ENCODE measurements at places on chromosomes 13 and 19.

DNA sequence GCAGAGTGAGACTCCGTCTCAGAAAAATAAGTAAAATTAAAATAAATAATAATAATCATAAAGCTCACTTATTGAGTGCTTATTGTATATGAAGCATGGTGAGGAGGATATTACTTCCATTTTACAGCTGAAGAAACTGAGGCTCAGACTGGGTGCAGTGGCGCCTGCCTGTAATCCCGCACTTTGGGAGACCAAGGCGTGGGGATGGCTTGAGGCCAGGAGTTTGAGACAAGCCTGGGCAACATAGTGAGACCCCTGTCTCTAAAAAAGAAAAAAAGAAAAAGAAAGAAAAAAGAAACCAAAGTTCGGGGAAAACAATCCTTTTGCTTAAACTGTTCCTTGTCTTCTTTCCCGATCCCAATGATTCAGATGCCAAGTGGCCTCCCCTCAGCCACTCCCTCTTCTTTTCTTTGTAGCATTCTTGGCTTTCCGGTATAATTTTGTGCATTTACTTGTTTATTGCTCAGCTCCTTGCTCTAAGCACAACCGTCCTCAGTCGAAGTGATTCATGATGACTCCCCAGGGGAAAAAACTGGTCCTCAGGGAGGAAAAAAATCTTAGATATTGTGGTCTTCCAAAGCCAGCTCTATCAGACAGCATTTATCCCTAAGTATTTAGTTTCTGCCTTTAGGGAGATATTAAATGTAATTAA lies 965 bp upstream of the EIF3G start:
- no peak for DNase-seq

GRCh38 chr13:58144616-58145015 lies 513.1 kb downstream of the PCDH17 start:
- DNase-seq: no peak

GRCh38 chr19:2358548-2359173 lies 1.4 kb upstream of the TMPRSS9 start:
- DNase-seq: no peak

- no peak for DNase-seq
Observed at GRCh38 chr13:46077265-46077664, 24.7 kb upstream of the ZC3H13 start.

- no peak for DNase-seq
Observed at GRCh38 chr19:15252398-15253018, 20.3 kb upstream of the EPHX3 start.

DNA sequence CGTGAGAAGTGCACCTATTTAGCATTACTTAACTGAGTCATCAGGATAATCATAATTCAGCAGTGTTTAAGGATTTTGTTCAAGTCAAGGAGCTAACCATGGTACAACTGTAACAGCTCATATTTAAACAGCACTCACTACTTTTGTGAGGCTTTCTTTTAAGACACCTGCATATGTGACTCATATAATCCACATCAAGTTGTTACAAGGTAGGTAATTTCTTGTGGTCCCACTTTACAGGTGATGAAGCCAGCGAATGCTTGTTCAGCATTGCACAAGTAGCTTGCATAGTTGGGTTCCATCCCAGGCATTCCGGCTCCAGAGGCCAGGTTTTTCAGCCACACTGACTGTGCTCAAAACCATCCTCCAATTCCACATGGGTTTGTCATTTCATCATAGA lies 569.2 kb downstream of the MYO16 start:
- DNase-seq: no peak

GRCh38 chr19:49390929-49391359 lies 2.9 kb downstream of the KASH5 start:
- peak; percentile 48 for DNase-seq

DNA sequence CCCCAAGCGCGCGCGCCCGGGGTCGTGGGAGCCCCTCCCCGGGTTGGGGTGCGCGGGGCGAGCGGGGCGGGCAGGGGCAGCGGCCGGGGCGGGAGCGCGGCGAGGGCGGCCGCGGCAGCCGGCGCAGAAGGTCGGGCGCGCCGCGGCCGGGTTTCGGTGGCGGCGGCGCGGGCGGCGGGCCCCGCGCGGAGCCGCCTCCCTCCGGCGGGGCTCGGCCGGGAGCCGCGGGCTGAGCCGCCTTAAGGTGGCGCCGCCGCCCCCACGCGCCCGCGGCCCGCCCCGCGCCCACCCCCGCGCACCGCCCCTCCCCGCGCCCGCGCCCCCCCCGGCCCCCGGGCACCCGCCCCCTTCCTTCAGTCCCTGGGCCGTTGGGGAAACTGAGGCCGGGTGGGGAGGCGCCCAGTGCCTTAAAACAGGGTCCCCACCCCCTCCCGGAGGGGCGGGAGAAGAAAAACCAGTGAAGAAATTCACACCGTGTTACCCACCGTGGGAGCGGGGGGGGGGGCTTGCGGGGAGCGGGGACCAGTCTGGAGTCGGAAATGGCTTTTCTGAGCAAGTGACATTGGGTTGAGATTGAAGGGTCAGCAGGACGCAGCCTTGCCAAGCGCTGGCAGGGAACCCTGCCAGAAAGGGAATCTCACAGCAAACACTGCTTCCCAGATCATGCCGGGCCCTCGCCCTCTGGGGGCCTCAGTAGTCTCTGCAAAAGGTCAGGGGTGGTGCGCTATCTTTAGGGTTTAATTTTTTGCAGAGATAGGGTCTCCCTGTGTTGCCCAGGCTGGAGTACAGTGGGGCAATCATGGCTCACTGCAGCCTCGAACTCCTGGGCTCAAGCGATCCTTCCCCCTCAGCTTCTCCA lies at the start of gene TLE2:
TLE2 (minus strand) TSS at position 216 of the 859 bp plus-strand sequence. CDS start 376 bp downstream, outside the sequence.
- no peak for DNase-seq

DNA sequence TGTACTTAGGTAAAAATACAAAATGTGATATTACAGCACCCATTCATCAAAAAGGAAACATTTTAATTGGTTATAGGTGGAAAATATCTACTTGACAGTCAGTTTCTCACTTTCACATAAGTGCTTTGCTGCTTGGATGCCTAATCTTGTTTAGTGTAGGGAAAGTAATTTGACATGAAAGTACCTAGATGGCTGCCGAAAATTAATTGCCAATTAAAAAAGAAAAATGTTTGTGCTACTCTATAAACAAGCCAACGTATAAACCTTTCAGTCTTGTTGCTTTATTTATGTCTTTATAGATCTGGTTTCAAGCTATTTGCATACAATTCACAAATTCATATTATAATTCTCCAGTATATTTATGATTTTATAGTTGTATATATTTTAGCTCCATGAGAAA lies 729.9 kb downstream of the DACH1 start:
- DNase-seq: no peak

- DNase-seq: no peak
Observed at GRCh38 chr13:31225998-31226675, 26.4 kb downstream of the B3GLCT start.

DNA sequence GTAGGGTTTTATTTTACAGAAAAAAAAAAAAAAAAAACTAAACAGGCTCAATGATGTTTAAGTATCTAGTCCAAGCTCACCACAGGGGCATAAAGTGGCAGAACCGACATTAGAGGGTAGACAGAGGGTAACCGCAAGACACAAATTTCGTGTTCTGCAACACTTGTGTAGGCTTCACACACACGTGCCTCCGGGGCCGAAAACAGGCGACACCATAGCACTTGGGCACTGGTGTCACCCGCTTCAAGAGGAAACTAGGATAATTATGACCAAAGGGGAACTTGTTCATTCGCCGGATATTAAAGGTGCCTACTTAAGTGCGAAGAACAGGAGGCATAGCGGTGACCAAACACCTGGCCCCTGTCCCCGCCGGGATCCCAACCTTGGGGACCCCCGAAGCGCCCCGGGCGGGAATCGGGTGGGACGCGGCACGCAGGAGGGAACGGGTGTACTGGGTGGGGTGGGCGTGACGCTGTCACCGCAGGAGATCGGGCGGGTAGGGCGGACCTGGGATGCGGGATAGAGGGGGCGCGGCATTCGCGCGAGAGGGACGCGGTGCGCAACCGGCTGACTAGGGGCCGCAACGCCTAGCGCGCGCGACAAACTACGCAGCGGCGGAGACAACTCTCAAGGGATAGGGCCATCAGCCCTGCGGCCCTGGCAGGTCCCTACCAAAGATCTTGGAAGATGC lies 558 bp downstream of the MZT1 start:
- peak; percentile 19 for DNase-seq

DNA sequence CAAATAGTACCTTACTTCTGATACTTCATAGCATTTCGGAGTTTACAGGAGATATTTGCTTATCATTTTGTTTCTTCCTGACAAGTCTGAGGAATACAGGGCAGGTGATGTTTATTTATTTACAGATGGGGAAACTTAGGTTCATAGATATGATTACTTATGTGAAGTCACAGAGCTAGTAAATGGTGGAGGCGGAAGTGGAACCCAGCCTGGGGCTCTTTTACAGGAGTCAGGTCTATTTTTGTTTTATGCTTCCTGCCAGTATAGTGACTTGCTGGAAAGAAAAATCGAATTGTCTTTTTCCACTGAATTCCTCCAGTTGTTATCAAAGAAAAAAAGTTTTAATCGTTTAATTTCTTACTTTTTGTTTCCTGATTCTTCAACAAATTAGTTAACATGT lies 66.5 kb downstream of the DGKH start:
- DNase-seq: no peak

- no peak for DNase-seq
Observed at GRCh38 chr13:59891053-59891452, 272.7 kb downstream of the DIAPH3 start.

DNA sequence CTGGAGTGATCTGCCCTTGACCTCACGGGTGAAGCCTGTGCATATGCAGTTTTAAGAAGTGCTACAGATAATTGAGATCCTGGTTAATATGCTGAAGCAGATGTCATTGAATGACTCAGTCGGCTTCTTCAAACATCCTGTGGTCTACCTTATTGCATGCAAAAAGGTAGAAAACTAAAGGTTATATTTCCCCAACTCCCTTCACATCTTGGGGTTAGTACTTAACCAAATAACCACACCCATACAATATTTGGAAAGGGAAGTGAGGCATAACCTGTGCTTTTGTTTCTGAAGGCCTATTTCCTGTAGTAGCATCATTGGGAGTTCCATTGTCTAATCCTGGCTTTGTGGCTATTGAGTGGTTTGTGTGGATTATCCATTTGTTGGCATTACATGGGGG lies 58.3 kb downstream of the RAP2A start:
- DNase-seq: no peak
